Stimulated activated CD8-positive, alpha-beta memory T cell treated with anti-CD3 and anti-CD28 coated beads, Interleukin-2, amount 100 ng/mL, for 1 hour (primary cell): ENCODE measurements at places on chromosomes 2 and 18.

DNA sequence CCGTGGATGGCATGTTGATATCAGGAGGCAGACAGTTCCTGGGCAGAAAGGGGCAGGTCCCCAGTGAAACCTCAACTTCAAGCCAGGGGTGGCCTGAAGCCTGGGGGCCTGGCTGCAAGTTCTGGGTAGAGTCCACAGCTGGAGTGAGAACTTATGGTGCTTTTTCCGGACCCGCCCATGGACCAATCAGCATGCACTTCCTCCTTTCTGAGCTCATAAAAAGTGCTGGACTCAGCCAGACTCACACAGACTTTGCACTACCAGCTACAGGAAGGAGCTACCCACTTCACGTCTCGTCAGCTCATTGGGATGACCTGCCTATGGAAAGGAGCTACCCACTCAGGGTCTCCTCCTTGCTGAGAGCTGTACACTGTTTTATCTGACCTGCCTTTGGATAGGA lies 183.1 kb upstream of the MC4R start:
- DNase-seq = no peak

DNA sequence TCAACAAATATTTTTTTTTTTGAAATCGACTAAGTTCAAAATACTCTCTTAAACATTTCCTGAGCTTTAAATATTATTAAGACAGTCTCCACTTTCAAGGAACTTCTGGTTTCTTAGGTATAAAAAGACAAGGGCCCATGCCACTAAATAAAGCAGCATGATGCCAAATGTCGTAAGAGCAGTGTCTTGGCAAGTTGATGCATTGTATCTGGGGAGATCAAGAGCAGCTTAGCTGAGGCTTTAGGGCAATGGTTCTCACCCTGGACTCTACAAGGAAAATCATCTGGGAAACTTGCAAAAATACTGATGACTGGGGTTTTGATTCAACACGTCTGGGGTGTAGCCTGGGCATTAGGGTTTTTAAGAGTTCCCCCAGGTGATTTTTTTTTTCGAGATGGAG lies 41.3 kb downstream of the COL4A3 start:
- DNase-seq = no peak

GRCh38 chr2:145186303-145186702 lies 666.4 kb upstream of the ZEB2 start:
- DNase-seq = no peak

- no peak for DNase-seq
Observed at GRCh38 chr2:51807229-51807628, 775.3 kb upstream of the NRXN1 start.

DNA sequence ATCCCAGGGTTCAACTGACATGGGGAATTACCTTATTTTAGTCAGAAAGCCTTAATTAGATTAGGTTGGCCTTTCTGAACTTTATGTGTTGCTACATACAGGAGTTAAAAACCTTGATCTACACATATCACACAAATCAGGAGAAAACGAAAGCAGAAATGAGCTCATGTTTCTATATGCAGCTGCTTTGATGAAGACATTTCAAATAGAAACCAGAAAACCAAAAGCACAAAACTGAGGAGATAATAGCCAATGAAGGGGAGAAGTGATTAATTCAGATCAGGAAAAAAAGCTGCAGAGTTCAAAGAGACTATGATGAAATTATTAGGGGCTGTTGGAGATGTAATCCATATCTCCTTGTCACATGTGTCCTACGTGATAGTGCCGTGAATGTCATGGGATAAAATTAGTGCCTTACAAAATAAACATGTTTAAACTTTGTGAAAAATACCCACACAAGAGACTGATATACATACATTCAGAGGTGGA lies 255.0 kb downstream of the CAMKMT start:
- no peak for DNase-seq

DNA sequence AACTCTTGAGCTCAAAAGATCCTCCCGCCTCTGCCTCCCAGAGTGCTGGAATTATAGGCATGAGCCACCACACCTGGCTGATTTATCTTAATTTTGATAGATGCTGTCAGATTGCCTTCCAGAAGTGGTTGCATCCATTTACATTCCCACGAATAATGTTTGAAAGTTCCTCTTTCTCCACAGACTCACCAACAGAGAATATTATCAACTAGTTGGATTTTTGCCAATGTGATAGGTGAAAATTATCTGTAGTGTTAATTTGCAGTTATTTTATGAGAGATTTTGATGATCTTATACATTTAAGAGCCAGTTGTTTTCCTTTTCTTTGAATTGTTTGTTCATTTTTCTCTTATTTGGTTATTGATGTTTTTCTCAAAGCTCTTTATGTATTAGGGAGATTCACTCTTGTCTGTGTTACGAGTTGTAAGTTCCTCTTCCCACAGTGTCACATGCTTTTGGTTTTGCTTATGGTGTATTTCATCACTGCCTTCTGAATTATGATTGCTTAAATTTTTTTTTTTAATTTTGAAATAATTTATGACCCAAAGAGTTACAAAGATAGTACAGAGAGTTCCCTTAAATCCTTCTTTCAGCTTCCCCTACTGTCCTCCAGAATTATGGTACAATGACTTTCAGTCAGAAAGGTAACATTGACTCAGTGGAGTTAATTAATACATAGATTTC lies 20.7 kb upstream of the NT5DC4 start:
- DNase-seq = no peak

- no peak for DNase-seq
Observed at GRCh38 chr18:5546660-5547059, 2.9 kb upstream of the EPB41L3 start.

- DNase-seq = no peak
Observed at GRCh38 chr18:79451237-79452125, 55.8 kb downstream of the NFATC1 start.

GRCh38 chr2:105954891-105955290 lies 210.2 kb downstream of the NCK2 start:
- no peak for DNase-seq

DNA sequence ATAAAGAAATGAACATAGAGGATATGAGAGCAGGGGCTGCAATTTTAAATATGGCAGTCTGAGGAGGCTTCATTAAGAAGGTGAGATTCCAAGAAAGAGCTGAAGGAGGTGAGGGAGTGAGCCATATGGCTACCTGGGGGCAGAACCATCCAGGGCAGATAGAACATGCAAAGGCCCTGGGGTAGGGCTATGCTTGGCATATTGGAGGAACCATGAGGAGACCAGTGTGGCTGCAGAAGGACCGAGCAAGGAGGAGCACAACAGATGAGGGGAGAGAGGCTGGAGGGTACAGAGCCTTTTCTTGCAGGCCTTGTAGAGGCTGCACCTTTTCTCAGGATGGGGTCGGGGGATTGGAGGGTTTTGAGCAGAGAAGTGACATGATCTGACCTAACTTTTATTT lies 69.5 kb upstream of the GATA6 start:
- no peak for DNase-seq

DNA sequence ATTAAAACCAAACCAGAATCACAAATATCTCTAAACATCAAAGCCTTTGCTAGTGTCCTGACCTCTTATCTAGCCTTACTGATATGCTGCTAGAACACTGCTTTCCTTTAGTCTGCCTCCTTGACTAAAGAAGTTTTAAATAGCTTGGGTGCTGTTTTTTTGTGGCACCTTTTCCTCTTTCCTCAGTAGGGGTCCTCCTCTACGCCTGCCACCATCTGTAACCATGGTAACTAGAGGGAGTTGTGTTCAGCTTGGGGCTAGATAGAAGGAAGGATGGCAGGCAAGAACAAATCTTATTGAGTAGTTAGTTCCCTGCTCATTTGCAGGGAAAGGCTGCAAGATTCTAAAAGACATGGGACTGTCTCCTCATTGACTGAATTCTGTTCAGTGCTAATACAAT lies 86.0 kb downstream of the TAF4B start:
- no peak for DNase-seq

DNA sequence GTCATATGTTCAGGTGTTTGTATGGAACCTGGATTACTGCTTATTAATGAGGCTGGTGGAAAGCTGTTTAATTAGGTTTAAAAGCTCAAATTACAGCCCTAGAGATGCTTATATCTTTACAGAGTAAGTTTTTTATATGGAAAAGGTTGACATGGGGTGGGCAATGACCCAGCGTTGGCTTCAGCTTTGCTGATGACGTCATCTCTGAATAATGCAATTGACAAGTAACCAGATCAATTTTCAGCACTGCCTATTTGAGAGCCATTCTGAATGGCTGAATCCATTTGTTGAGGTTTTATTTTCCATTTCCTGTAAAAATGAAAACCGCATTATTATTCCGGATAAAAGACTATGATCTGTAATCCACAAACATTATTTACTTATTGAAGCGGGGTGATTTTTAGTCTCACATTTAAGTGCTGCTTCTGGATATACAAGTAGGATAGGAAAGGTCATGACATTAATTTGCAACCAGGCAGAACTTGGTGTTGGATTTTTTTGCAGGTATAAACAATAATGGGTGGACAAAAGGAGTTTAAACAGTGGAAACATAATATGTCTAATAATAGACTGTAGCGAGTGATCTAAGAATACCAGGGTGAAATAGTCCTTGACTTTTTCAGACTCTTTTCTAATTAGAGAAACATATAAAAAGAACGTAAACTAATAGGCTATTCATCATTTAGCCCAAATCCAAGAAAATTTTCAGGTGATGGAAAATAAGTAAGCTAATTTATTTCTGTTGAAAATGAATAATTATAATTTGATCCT lies 2.7 kb downstream of the PPP1R1C start:
- DNase-seq = no peak

DNA sequence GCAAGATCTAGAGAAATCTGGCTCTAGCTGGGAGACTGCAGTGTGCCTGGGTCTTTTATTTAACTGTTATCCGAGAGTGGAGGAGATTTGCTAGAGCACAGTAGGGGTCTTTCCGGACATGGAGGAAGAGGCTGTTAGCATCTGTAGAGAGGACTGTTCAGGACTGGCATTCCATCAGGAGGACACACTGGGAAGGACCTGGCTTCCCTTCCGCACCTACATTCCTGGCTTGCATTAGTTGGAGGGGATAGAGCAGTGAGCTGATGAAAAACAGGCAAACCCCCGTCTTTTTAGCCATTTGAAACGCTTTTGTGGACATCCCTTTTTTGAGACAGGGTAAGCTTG lies 874 bp upstream of the PIEZO2 start:
- no peak for DNase-seq
